CMK (cell line): ENCODE measurements at places on chromosomes 16 and 17.

DNA sequence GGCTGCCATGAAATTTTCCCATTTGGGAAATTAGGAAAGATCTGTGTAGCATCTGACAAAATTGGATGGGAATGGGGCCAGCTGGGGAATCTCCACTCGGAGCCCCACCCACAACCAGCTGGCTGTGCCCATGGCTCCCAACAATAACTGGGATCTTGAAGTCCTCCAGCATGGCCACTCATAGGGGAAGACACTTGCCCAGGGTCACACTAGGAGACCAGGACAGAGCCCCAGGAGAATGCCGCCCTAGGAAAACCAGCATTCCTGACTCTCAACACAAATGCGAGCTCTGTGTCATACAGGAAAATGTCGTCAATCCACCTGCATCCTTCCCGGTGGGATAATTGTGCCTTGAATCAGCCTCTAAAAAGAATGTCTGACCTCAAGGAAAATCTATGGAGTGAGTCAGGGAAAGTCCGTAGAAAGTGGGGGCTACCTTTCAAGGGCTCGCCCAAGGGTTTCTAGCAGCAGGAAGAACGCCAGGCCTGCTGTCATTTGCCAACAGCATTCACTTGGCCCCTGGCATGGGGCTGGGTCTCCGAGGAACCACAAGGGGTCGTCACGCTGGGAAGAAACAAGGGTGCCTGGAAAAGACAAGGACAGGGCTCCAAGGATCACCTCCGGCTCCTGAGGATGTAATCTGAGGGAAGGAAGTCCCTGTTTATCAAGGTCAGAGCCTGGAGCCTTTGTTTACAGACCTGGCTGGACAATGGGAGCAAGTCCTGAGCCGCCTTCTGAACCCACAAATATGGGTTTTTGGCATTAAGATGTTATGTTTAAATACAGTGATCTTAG, 15.9 kb downstream of the CDH5 start:
- DNase-seq, result no peak

GRCh38 chr17:41814195-41814594, 1.4 kb downstream of the FKBP10 start:
- DNase-seq, result no peak

DNA sequence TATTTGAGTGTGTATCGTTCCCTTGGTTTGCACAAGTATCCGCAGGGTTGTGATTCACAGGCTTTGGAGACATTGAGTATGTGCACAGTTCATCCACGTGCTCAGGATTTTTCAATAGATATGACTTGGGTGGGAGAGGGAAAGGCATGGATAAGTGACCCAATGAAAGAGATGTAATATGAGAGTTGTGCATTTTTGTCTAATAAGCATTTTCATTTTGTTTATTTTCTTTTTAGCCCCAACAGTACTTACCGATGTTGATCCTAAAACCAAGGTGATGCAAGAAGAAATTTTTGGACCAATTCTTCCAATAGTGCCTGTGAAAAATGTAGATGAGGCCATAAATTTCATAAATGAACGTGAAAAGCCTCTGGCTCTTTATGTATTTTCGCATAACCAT, 14.5 kb downstream of the ALDH3A2 start:
- DNase-seq, result no peak

DNA sequence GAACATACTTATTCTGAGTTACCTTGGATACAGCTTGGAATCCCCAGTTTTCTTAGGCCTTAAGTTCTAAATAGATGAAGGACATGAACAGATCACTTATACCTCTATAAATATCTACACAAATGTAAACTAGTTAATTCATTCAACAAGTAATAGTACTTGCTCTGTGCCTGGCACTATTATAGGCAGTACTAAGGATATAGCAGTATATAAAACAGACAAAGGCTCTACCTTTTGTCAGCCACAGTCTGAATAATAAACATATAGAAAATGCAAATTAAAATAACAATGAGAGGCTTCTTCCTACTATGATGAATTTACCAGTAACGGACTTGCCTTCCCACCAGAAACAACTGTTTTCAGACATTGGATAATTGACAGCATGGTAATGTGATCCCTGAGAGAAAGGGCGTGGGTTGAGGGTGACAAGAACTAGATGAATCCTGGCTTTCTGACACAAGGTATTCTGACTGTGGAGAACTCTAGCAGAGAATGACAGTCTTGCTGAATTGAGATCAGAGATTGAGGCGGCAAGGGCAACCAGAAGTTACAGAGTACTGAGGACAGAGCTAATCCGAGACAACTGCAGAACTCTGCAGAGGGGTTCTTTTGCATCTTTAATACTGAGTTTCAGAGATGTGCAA, 170.5 kb downstream of the TANC2 start:
- no peak for DNase-seq

- DNase-seq, result no peak
These were observed 5.6 kb downstream of the CDK10 start for GRCh38 chr16:89691986-89692569.

GRCh38 chr17:42286411-42287221, 1.7 kb upstream of the STAT5A start:
- no peak for DNase-seq

GRCh38 chr17:15399443-15399842, 58.0 kb upstream of the TEKT3 start:
- no peak for DNase-seq

GRCh38 chr16:57647136-57647875, 18.9 kb downstream of the ADGRG1 start:
- DNase-seq, result no peak

GRCh38 chr16:57736419-57737351, 1.1 kb downstream of the KATNB1 start:
- peak; percentile 66 for DNase-seq

GRCh38 chr16:83932955-83933673, 19.9 kb upstream of the OSGIN1 start:
- no peak for DNase-seq

DNA sequence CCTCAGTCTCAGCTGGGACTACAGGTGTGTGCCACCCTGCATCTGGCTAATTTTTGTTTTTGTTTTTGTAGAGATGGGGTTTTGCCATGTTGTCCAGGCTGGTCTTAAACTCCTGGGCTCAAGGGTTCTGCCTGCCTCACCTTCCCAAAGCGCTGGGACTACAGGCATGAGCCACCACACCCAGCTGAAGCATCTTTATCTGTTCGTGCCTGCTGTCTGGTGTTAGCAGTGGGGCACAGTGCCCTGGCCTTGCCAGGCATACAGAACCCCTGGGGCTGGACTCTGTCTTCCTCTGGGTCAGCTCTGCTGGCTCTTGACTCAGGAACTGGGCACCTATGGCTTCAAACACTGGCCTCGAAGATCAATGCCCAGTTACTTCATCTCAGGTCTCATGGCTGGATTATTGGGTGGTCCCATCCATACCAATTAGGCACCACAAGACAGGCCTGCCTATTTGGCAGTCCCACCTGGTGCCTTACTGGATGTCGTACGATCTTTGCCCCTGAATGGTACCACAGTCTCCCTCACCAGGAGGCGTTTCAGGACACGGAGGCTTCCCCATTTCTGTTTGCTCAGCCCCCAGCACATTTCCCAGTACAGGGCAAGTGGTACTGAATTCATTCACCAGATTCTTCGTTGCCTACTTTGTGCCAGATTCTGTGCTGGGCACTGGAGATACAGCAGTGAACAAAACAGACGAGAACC, 99.3 kb downstream of the RAB11FIP4 start:
- no peak for DNase-seq

DNA sequence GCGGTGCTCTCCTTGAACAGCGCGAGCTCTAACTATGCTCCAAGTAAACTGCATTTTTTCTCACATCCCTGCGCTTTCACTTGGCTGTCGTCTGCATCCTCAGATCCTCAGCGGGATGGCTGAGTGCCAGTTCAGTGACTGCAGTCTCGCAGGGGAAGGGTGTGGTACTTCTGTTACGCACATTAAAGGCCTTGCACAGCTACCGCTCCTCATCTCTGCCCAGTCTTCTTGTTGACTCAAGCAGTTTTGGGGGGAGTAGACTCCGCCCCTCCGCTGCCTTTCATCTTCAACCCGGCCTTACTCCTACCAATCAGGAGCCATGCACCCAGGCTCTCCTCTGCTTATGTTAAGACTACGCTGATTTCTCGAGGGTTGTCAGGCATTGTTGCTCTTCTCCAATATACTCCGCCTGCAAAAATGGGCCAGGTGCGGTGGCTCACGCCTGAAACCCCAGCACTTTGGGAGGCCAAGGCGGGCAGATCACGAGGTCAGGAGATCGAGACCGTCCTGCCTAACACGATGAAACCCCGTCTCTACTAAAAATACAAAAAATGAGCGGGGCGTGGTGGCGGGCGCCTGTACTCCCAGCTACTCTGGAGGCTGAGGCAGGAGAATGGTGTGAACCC, 10.0 kb downstream of the ATP5PD start:
- peak; percentile 75 for DNase-seq

DNA sequence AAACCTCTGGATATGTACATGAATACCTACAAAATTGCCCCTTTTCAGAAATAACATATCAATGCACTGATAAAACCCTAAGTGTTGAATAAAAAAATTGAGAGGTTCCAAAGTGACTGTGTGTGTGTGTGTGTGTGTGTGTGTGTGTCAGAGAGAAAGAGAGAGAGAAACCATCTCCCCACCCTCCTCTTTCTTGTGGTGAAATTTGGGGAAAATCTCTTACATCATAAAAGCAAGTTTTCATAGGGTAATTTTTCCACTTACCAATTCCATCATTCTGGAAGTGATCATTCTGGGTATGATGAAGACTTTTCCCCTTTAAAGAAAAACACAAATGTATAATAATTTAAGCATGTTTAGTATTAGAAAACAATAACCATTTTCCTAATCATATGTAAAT, 79.3 kb downstream of the CACNG1 start:
- DNase-seq, result no peak

GRCh38 chr17:72465191-72466024, 344.6 kb downstream of the SOX9 start:
- DNase-seq, result no peak

- DNase-seq, result no peak
These were observed 158.6 kb downstream of the C16orf78 start for GRCh38 chr16:49531931-49532840.

DNA sequence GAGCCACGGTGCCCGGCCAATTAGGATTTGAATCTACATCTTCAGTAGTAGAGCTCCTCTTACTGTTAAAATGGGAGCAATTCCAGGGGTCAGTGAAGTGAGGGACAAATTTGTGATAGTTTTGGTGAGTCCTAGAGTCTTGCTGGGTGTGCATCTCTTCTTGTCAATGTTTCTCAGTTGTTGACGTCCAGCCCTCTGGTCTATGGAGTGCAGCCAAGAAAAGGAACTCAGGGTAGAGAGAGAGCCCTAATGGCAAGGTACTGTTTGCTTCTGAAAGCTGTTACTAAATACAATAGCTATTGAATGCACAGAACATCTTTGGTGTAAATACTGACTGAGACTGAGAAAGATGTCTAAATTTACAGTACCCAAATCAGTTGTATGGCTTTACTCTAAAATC, 282.5 kb upstream of the SALL1 start:
- DNase-seq, result no peak

DNA sequence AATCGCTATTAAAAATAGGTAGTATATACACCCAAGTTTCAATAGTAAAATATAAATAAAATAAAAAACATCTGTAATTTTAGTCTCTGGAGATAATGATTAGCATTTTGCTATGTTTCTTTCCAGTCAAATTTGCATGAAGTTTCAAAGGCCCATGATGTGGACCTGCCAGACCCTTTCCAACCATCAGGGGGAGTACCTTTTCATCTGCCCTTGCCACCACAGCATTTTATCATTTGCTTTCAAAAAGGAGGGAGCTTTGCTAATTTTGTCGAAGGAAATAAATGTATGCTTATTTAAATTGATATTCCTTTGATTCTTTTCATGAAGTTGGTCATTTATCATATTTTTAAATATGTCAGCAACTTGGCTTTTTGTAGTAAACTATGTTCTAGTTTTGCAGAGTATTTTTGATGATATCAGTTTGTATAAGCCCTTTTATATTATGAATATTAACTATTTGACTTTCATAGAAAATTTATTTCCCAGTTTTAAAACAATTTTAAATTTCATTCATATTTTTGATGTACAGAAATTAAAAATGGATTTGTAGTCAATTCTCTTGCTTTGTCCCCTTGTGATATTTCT, 115.2 kb upstream of the NETO2 start:
- DNase-seq, result peak; percentile 17

DNA sequence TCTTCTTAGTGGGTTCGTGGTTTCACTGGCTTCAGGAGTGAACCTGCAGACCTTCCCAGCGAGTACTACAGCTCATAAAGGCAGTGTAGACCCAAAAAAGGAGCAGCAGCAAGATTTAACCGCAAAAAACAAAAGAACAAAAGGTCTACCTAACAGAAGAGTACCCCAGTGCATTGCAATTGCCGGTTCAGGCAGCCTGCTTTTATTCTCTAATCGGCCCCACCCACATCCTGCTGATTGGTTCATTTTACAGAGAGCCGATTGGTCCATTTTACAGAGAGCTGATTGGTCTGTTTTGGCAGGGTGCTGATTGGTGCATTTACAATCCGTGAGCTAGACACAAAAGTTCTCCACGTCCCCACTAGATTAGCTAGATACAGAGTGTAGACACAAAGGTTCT, 2.0 kb upstream of the ARRB2 start:
- no peak for DNase-seq

- no peak for DNase-seq
These were observed 43.6 kb upstream of the USP7 start for GRCh38 chr16:9007177-9007794.

GRCh38 chr17:55588446-55589242, 77.4 kb upstream of the SMIM36 start:
- DNase-seq, result no peak

DNA sequence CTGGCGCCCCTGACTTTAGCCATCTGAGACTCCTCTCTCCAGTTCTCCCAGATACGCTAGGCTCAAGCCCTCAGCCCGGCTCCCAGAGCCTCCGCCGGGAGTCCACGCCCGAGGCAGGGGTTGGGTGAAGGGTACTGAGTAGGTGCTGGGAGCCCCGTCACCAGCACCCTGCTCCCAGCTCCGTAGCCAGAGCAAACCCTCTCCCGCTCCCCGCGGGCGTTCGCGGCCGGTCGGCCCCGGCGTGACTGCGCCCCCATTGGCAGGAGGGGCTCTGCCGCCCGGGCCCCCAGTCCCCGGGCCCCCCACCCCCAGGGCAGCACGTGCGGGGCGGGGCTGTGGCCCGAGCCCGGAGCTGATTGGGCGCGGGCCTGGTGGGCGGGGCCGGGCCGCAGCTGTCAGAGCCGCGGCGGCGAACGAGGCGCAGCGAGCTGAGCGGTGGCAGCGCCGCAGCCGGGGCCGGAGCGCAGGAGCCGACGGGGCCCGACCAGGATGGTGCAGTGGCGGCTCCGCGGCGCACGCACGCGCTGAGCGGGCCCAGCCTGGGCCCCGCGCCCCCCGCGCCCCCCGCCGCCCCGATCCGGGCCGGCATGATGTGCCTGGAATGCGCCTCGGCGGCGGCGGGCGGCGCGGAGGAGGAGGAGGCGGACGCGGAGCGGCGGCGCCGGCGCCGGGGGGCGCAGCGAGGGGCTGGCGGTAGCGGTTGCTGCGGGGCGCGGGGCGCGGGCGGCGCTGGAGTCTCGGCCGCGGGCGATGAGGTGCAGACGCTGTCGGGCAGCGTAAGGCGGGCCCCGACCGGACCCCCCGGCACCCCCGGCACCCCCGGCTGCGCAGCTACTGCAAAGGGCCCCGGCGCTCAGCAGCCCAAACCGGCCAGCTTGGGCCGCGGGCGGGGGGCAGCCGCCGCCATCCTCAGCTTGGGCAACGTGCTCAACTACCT, at the start of gene SPNS2:
SPNS2 (plus strand) TSS at position 421 of the 937 bp plus-strand sequence; CDS start at position 588, 167 bp downstream.
- DNase-seq, result no peak
